ENCODE measurements at places on chromosomes 16 and 17. TPM values are rescaled to one million over a fixed set of nuclear protein-coding genes. Genes with fewer than 3 reads are reported as not detected.

GRCh38 chr16:67244387-67245185, 2.7 kb downstream of the FHOD1 start:
- no peak overlapping the region for H3K4me3 ChIP-seq
- H3K27ac ChIP-seq, result peak overlapping the region; percentile 81
- H3K4me1 ChIP-seq, result peaks cover 92% of the 10 kb centered on the region
- no peaks in the 10 kb centered on the region for H3K27me3 ChIP-seq
- H3K36me3 ChIP-seq, result no peaks in the 10 kb centered on the region

DNA sequence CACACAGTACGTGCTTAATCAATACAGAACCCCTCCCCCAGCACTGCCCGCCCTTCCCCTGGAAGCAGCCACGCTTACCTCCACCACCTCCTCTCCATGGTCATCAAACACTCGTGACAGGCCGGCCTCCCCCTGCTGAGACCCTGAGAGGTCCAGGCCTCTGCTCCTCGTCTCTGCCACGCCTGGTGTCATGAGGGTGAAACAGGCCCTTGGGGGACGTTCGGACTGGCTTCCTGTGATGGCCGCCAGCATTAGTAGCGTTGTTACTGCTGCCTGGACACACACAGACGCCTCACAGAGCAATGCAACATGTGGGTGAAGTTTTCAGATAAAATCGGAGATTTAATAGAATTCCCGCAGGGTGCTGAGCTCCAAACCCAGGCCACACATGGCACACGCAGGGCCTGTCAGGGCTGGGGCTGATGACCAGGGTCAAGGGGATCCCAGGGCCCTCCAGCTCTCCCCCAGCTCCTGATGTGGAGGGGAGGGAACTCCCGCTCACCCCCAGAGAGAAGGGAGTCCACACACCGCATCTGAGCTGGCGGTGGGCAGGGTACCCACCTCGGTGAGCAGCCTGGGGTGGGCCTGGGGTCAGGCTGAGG, 15.9 kb upstream of the SLC38A10 start:
- H3K27ac ChIP-seq, result no peak overlapping the region
- no peaks in the 10 kb centered on the region for H3K27me3 ChIP-seq
- no peak for DNase-seq
- no peaks in the 10 kb centered on the region for H3K36me3 ChIP-seq
- H3K4me1 ChIP-seq, result peaks cover 15% of the 10 kb centered on the region
- H3K4me3 ChIP-seq, result no peak overlapping the region

GRCh38 chr16:88922114-88922825, 54.7 kb downstream of the CBFA2T3 start:
- peak overlapping the region; percentile 18 for H3K4me3 ChIP-seq
- DNase-seq, result no peak
- no peaks in the 10 kb centered on the region for H3K36me3 ChIP-seq
- no peaks in the 10 kb centered on the region for H3K27me3 ChIP-seq
- H3K4me1 ChIP-seq, result peaks cover 100% of the 10 kb centered on the region

DNA sequence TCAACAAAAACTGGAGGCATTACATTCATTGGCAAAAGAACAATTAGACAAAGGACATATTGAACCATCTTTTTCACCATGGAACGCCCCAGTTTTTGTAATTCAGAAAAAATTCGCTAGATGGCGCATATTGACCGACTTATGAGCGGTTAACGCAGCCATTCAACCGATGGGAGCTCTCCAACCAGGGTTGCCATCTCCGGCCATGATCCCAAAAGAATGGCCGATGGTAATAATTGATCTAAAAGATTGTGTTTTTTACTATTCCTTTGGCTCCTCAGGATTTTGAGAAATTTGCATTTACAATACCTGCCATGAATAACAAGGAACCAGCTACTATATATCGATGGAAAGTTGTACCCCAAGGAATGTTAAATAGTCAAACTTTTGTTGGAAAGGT, 21.4 kb downstream of the ALOX15B start:
- no peak overlapping the region for H3K4me3 ChIP-seq
- peaks cover 15% of the 10 kb centered on the region for H3K4me1 ChIP-seq
- DNase-seq, result no peak
- no peak overlapping the region for H3K27ac ChIP-seq
- H3K36me3 ChIP-seq, result no peaks in the 10 kb centered on the region
- no peaks in the 10 kb centered on the region for H3K27me3 ChIP-seq

- DNase-seq, result no peak
- peaks cover 18% of the 10 kb centered on the region for H3K4me1 ChIP-seq
- no peak overlapping the region for H3K4me3 ChIP-seq
- H3K27ac ChIP-seq, result no peak overlapping the region
- no peaks in the 10 kb centered on the region for H3K36me3 ChIP-seq
Measured at GRCh38 chr16:75309899-75310430, 58.5 kb upstream of the BCAR1 start.

DNA sequence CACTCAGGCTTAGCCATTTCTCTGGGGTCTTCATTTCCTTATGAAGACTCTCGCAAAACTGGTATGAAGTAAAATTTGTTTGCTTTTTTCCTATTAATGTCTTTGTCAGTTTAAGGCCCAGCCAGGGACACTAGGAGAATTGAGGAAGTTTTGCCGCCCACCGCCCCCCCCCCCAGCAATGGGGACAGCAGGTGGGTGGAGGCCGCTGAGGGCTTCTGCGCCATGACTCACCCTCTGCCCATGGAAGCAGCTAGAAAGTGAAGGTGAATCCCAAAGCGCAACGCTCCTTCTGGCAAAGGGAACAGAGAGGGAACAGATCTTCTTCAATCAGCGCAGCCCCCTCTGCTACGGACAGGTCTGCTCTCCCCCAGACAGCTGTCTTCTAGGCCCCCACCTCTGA, 49.7 kb downstream of the MARF1 start:
- no peak overlapping the region for H3K4me3 ChIP-seq
- peak overlapping the region; percentile 67 for H3K27ac ChIP-seq
- H3K27me3 ChIP-seq, result no peaks in the 10 kb centered on the region
- peaks cover 44% of the 10 kb centered on the region for H3K4me1 ChIP-seq

- H3K27me3 ChIP-seq, result no peaks in the 10 kb centered on the region
- H3K4me3 ChIP-seq, result no peak overlapping the region
- H3K4me1 ChIP-seq, result peaks cover 10% of the 10 kb centered on the region
- no peaks in the 10 kb centered on the region for H3K36me3 ChIP-seq
Measured at GRCh38 chr17:27362503-27362902, 68.6 kb downstream of the WSB1 start.

- no peak overlapping the region for H3K4me3 ChIP-seq
- H3K27ac ChIP-seq, result no peak overlapping the region
- no peaks in the 10 kb centered on the region for H3K27me3 ChIP-seq
Measured at GRCh38 chr17:74547736-74548135, 1.8 kb upstream of the CD300C start.

DNA sequence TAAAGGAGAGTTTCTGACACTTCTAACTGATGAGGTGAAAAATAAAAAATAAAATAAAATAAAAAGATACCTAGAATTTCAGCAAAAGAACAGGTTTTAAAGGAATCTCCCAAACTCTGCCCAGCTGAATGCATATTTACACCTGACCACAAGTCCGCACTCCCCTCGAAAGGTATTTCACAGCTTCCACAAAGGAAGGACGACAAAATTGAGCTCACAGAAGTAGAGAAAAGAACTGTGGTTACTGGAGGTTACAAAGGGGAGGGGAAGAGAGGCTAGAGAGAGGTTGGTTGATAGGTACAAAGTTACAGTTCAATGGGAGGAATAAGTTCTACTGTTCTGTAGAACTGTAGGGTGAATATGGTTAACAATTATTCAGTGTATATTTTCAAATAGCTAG, 5.0 kb downstream of the LITAF start:
- peak overlapping the region; percentile 92 for H3K27ac ChIP-seq
- H3K36me3 ChIP-seq, result no peaks in the 10 kb centered on the region
- peaks cover 7% of the 10 kb centered on the region for H3K4me1 ChIP-seq
- H3K27me3 ChIP-seq, result no peaks in the 10 kb centered on the region
- H3K4me3 ChIP-seq, result no peak overlapping the region

DNA sequence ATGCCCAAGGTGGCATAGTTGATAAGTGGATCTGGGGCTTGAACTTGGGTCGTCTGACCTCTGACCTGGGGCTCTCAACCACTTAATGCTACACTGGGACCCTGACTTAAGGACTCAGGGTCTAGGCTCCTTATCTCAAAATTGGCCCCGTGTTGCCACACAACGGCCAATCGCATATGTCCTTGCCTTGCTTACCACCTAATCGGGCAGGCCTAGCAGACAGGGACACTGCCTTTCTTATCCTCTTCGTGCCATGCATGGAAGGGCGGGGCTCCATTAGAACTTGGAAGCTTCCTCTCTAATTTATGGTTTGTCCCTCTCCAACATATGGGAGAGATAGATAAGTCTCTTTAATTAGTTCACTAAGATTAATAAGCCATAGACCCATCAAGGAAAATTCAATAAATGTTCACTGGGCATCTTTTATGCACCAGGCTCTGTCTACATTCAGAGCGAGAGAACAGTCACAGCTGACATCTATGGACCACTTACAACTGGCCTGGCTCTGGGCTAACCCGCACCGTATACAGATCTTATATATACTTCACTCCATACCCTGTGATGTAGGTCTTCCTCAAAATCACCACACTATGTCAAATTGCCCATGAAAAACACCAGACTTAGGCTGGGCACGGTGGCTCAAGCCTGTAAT, 35.1 kb downstream of the CDH1 start:
- H3K4me1 ChIP-seq, result no peaks in the 10 kb centered on the region
- no peaks in the 10 kb centered on the region for H3K27me3 ChIP-seq
- no peak overlapping the region for H3K27ac ChIP-seq
- no peak for DNase-seq

GRCh38 chr17:71765437-71765836, 355.4 kb upstream of the SOX9 start:
- H3K36me3 ChIP-seq, result no peaks in the 10 kb centered on the region
- H3K27ac ChIP-seq, result no peak overlapping the region

DNA sequence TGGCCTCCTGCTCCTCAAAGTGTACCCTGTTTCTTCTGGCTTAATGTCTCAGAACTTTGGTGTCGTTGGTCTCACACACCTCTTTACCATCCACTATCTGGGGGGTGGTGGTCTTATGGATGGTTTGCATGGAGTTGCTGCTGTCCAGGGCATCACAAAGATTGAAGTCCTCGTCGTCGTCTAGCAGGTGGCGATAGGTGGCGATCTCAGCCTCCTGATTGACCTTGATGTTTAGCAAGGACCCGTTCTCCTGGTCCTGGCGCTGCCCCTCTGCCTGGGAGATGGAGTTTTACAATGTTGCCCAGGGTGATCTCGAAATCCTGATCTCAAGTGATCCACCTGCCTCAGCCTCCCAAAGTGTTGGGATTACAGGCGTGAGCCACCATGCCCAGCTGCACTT, 31.1 kb upstream of the HELZ start:
- peaks cover 14% of the 10 kb centered on the region for H3K4me1 ChIP-seq
- H3K36me3 ChIP-seq, result no peaks in the 10 kb centered on the region
- no peak overlapping the region for H3K4me3 ChIP-seq
- H3K27ac ChIP-seq, result no peak overlapping the region
- DNase-seq, result no peak
- H3K27me3 ChIP-seq, result no peaks in the 10 kb centered on the region

- no peaks in the 10 kb centered on the region for H3K36me3 ChIP-seq
- H3K27ac ChIP-seq, result no peak overlapping the region
- H3K4me1 ChIP-seq, result no peaks in the 10 kb centered on the region
- H3K27me3 ChIP-seq, result no peaks in the 10 kb centered on the region
- no peak for DNase-seq
Measured at GRCh38 chr16:55021595-55022475, 91.2 kb downstream of the IRX5 start.

DNA sequence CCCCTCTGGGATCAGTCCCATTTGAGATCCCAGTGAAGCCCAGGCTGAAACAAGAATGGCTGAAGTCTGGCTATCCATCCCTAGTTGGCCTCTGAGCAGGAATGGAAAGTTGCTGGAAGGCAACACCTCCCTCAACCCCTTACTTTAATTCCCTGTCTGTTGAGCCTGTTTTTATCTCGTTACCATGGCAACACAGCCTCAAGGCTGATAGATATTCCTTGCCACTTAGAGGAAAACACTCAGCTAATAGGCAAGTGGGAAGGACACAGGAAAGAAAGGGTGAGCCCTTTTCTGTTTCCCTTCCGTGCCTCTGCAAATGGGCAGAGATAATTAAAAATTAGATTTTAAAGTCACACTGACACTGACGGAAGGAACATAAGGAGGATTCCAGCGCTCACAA, 75.5 kb upstream of the CLEC3A start:
- no peak overlapping the region for H3K4me3 ChIP-seq
- H3K4me1 ChIP-seq, result no peaks in the 10 kb centered on the region
- no peak overlapping the region for H3K27ac ChIP-seq
- no peak for DNase-seq
- H3K27me3 ChIP-seq, result peaks cover 19% of the 10 kb centered on the region
- H3K36me3 ChIP-seq, result no peaks in the 10 kb centered on the region

GRCh38 chr17:11144358-11145233, 96.4 kb upstream of the SHISA6 start:
- DNase-seq, result no peak
- H3K4me1 ChIP-seq, result peaks cover 10% of the 10 kb centered on the region
- no peak overlapping the region for H3K27ac ChIP-seq

DNA sequence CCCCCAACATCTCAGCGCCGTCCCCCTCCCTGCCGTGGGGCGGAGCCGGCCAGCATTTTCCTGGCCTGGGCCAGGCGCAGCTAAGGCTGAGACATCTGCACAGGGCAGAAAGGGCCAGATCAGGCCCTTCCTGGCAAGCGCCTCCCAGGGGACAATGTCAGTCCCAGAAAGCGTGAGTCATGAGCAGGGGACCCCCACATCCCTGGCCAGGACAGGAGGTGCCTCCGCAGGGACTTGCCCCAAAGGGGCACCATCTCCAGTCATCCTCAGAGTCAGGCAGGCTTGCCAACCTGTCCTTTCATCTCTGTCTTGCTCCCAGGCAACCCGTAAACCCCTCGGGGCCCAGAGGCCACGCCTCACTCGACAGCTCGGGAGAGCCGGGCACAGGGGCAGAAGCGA, 43.2 kb downstream of the SOCS1 start:
- H3K27ac ChIP-seq, result no peak overlapping the region
- peaks cover 54% of the 10 kb centered on the region for H3K27me3 ChIP-seq
- no peak for DNase-seq
- H3K4me1 ChIP-seq, result no peaks in the 10 kb centered on the region
- H3K36me3 ChIP-seq, result no peaks in the 10 kb centered on the region
- no peak overlapping the region for H3K4me3 ChIP-seq

DNA sequence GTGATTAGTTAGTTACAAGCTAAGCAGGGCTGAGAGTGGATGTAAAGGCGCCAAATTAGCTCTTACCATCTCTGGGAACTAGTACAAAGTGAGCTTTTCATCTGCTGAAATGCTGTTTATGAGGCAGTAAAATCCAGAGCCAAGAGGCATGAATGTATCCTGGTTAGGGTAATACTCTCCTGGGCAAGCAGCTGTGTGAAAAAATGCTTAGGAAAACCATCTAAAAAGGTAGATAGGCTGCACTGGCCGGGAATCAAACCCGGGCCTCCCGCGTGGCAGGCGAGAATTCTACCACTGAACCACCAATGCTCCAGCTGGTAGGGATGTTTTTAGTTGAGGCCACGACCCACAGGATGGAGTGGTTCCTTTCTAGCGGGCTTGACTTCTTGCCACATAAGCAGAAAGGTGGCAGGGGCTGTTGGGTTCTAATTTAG, 23.0 kb downstream of the VAC14 start:
- H3K27ac ChIP-seq, result no peak overlapping the region
- no peaks in the 10 kb centered on the region for H3K4me1 ChIP-seq
- peaks cover 90% of the 10 kb centered on the region for H3K36me3 ChIP-seq
- H3K27me3 ChIP-seq, result no peaks in the 10 kb centered on the region
- DNase-seq, result no peak
- no peak overlapping the region for H3K4me3 ChIP-seq

Gene MAPT
- total RNA-seq, result 0.44 TPM

Gene HSD3B7
- 17.0 TPM for total RNA-seq

Gene CDK3
- 2.4 TPM for total RNA-seq

Gene CLEC3A
- total RNA-seq, result not detected

Gene AATF
- 36.4 TPM for total RNA-seq

Gene ASGR1
- not detected for total RNA-seq

Gene KARS1
- 130 TPM for total RNA-seq

Gene SLC5A10
- total RNA-seq, result 0.53 TPM

Gene KRTAP1-1
- not detected for total RNA-seq

Gene METTL22
- 13.6 TPM for total RNA-seq

Gene RRAD
- 208 TPM for total RNA-seq
